ENCODE measurements at places on chromosomes 12 and 14. TPM values are rescaled to one million over a fixed set of nuclear protein-coding genes. Genes with fewer than 3 reads are reported as not detected.

DNA sequence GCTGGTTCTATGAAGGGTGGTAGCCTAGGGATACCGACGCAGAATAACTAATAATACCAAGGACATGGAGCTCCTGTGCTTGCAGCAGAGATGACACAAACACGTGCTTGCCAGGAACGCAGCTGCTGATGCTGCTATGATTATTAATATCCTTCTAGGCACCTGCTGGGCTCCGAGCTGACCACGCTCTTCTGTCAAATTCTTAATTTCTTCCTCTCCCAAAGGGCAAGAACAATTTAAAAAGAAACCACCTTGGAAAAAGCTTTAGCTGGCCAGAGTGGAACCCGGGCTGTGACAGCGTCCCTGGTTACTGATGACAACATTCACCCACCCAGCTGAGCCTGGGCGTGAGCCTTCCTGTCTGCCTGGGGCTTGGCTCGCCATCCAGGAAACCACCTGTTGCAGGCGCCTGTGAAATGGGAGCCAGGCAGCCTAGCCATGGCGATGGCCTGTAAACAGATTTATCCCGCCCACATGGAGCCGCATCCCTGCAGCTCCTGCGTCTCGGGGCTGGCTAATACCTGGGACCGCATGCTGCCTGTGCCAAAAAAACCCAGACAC lies 28.8 kb downstream of the CLMN start:
- DNase-seq, result no peak
- no peak overlapping the region for H3K4me3 ChIP-seq
- no peak overlapping the region for H3K27ac ChIP-seq
- no peaks in the 10 kb centered on the region for H3K27me3 ChIP-seq

GRCh38 chr14:30553311-30553989 lies 5.5 kb upstream of the G2E3 start:
- H3K36me3 ChIP-seq, result no peaks in the 10 kb centered on the region
- H3K4me1 ChIP-seq, result peaks cover 3% of the 10 kb centered on the region
- H3K27me3 ChIP-seq, result no peaks in the 10 kb centered on the region
- no peak overlapping the region for H3K4me3 ChIP-seq

The A2M gene
- total RNA-seq, result 1,672 TPM

The ZDHHC22 gene
- not detected for total RNA-seq

Data from upper lobe of left lung (tissue), 6 donors.